ENCODE measurements at places on chromosomes 7 and 10.

DNA sequence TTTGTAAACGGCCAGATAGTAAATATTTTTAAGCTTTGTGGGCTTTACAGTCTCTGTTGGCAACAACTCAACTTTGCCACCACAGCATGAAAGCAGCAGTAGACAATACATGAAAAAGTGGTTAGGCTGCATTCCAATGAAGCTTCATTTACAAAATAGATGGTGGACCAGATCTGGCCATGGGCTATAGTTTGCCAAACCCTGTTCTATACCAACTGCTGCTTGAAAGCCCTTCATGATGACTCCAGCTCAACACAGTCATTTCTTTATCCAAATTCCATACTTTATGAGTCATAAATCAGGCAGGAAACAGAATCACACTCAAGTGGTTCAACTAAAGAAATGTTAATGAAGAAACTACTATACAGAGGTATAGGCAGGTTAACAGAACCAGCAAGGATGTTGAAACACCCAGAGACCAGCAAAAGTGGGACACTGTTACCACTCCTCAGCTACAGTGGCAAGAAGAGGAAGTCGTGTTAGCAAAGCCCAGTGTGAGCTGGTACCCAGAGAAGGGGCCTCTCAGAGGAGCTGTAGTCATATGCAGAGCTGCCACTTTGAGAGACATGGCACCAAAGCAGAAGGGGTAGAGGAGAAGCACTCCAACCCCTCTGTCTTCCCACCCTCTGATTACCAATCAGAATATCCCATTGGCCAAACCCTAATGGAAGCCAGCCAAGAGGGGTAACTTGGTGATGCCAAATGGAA lies 72.5 kb downstream of the PRLHR start:
- DNase-seq: peak; percentile 27

- DNase-seq: peak; percentile 94
Observed at GRCh38 chr7:44921607-44922350, 36.4 kb upstream of the PURB start.

DNA sequence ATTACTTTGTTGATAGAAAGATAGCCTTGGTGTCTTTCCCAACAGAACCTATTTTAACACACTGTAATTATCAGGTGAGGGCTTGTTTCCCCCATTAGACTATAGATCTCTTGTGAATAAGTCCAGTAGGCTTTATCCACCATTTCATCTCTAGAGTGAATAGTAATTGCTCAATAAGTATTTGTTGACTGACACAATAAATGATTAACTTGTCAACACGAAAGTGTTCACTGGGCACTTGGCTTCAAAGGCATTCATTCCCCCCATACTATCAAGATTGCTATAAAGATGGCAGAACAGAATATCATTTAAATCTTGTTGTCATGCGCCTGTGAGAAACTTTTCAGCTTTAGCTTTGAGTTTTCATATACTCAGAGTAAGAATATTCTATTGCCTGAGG lies 424.5 kb upstream of the LRRTM3 start:
- no peak for DNase-seq

- no peak for DNase-seq
Observed at GRCh38 chr7:19957664-19958063, 184.2 kb upstream of the TMEM196 start.

DNA sequence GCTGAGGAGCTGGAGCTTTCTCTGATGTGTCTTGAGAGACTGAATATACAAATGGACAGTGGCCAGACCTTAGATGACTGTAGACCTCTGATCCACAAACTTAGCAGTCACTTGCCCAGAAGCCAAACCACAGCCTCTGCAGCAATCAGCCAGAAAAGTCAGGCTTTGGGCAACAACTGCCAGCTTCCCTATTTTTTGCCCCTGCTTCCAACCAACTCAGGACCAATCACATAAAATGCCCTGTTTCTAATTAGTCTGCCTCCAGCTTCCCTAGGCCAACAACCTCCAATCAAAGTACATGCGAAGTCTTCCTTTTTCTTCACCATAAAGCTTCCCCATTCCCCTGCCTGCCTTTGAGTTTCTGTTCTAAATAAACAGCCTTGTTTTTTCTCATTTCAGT lies 37.8 kb upstream of the CACUL1 start:
- DNase-seq: no peak

GRCh38 chr7:30923009-30923773 lies 11.5 kb downstream of the AQP1 start:
- DNase-seq: no peak

DNA sequence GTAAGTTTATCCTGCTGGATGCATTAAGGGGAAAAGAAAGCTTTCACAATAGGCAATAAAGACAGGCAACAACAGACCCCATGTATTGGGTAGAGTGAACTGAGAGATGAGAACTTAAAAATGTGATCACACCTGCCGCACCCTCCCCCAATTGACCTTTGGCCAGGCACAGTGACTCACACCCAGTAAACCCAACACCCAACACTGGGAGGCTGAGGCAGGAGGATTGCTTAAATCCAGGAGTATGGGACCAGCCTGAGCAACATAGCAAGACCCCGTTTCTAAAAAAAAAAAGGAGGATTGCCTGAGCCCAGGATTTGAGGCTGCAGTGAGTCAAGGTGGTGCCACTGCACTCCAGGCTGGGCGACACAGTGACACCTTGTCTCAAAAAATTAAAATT lies 86.9 kb downstream of the MPP7 start:
- DNase-seq: no peak

DNA sequence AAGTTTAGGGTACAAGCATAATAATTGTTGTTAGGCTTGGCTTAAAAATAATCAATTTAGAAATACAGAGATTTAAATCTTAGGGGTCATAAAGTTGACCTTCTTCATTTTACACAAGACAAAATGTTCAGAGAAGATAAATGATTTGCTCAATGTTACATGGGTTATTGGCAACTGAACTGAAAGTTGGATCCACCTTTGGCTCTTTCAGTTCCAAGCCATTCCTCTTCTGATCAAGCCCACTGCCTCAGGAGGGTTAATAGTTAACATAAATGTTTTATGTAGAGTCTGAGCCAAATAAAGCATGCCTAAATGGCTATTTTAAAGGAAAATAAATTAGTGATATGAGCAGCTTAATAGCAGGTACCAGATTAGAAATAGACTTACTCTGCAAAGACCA lies 79.1 kb upstream of the RHOBTB1 start:
- no peak for DNase-seq

GRCh38 chr7:13099154-13099795 lies 411.8 kb downstream of the ARL4A start:
- peak; percentile 77 for DNase-seq

- DNase-seq: no peak
Observed at GRCh38 chr10:66639371-66639770, 286.5 kb upstream of the LRRTM3 start.

- DNase-seq: peak; percentile 71
Observed at GRCh38 chr7:111074071-111074747, 16.7 kb upstream of the LRRN3 start.

GRCh38 chr7:88253640-88254039 lies 33.8 kb upstream of the SRI start:
- DNase-seq: no peak

GRCh38 chr7:151249732-151250072 lies 1.2 kb upstream of the SMARCD3 start:
- DNase-seq: no peak

- no peak for DNase-seq
Observed at GRCh38 chr7:41294556-41295454, 408.1 kb downstream of the INHBA start.

GRCh38 chr7:132055336-132056120 lies 499.1 kb upstream of the PODXL start:
- no peak for DNase-seq

DNA sequence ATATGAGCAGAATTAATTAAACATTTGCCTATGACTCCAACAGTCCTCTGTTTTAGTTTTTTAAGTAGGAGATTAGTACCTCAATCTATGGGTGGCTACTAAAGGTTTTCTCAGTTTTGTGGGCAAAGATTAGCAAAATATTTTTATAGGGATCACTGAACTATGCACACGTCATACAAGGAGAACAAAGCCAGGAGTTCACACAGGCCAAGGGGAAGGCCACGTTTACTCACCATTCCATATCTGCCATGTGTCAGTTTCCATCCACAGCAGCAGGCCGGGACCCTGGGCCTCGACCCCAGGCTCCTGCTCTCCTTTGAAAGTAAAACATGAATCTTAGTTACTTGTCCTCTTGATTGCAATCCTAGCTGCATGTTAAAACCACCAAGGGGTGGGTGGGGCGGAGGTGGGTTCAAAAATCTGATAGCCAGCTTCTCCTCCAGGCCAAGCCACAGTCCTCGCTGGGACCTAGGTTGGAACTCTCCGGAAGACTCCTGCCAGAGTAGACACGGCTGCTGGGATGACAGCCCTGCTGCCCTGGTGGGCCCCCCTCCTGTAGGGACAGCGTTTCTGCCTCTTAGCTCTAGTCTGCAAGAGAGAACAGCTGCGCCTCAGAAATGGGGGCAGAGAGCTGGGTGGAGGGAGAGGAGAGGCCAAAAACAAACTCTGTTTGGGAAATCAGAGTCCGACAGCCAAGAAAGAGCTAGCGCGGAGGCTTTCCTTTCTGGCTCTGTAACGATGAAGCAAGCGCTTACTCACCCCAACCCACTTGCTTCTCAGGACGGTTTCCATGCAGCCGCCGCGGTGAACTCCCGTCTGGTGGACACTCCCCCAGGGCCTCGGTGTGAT lies 35.6 kb downstream of the PITRM1 start:
- DNase-seq: no peak

DNA sequence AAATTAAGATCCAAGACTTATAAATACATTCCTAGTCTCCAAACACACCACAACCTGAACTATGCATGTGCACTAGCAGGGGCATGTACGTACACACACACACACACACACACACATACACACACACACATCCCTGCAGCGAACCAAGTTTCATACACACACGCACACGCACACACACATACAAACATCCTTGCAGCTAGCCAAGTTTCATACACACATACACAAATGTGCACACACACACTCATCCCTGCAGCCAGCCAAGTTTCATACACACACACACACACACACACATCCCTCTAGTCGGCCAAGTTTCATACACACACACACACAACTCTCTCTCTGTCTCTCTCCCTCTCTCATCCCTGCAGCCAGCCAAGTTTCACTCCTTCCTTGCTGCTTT lies 82.7 kb upstream of the WIPF3 start:
- no peak for DNase-seq

- no peak for DNase-seq
Observed at GRCh38 chr10:98265403-98266378, 2.3 kb downstream of the LOXL4 start.

DNA sequence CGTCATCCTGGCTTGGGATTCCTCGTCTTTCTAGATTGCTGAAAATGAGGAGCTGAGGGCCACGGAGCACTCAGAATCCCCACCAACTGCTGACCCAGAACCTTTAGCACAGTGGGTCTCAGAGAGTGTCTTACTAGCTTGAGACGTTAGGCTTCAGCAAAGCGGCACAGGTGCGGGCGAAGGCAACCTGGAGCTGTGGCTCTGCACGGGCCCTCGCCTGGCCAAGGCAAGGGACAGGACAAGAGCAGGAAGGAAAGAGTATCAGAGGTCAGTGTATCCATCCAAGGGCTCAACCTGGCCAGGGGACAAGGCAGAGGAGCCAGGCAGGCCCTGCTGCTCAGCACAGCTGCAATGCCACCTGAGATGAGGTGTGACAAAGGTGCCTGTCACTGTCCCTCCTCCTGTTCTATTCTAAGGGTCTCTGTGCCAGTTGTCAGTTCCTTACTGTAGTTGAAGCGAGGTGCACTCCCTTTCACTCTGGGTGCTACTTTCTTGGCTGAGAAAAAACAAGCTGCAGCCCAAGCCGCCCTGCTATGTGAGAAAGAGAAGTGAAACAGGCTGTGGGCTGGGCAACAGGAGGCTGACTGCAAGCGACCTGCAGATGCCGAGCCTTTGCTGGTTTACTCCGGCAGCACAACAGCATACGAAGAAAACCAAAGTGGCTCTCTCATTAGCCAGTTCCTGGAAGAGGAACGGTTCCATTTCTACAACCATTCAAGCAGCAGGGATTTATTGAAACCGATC lies 33.3 kb upstream of the KDM7A start:
- peak; percentile 91 for DNase-seq

DNA sequence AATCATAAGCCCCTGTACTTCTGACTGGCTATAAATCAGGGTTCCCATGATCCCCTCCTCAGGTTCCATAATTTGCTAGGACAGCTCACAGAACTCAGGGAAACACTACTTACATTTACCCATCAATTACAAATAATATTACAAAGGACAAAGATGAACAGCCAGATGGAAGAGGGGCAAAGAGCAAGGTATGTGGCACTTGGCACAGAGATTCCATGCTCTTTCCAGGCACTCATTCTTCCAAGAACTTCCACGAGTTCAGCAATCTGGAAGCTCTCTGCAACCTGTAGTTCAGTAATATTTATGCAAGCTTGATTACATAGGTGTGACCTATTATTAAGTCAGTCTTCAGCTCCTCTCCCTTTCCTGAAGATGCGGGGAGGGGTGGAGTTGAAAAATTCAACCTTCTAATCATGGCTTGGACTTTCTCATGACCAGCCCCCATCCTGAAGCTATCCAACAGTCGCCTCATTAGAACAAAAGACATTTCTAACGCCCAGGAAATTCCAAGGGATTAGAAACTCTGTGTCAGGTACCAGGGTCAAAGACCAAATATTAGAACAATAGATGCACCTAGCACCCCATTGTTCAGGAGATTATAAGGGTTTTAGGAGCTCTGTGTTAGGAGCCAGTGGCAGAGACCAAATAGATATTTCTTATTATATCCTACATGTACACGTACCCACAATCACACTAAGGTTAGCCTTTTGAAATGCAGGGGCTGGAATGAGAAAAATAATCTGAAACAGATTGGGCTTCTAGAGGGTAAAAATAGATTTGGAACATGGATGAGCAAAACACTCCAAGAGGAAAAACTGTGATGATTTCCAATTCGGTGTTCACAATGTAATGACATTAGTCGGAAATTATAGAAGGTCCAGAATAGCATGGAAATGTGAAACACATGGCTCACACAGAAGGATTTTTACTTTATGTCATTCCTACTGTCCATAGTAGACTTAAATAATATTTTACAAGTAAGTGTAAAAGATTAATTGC lies 7.0 kb downstream of the ANKMY2 start:
- DNase-seq: no peak

- no peak for DNase-seq
Observed at GRCh38 chr10:74418285-74418872, 267.4 kb downstream of the ADK start.

DNA sequence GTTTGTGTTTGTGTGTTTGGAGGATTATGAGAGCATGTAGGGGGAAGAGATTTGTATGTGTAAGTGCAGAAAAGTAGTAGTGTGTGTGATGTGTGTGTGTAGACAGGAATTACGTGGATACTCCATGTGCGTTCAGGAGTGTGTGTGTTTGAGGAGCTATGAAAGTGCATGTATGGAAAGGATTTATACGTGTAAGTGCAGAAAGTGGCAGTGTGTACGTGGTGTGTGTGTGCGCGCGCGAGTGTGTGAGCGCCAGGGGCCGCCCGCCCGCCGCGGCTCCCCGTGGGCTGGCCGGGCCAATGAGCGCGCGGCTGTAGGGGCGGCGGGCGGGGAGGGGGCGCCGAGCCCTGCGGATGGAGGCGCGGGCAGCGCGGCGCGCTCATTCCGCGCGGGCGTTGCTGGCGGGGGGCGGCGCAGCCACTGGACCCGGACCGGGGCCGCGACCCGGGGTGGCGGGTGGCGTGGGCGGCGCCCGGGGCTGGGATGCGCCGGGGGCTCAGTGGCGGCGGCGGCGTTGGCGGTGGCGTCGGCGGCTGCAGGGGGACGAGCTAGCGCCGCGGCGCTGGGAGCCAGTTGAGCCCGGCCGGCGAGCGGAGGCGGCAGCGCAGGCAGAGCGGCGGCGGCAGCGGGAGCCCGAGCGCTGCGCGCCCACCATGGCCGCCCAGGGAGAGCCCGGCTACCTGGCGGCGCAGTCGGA lies at the start of gene BICC1:
TSS of gene BICC1 (plus strand) at position 382 of the 697 bp plus-strand sequence. CDS start at position 654, 272 bp downstream.
- peak; percentile 14 for DNase-seq
